ENCODE measurements at places on chromosomes 2 and 18.

DNA sequence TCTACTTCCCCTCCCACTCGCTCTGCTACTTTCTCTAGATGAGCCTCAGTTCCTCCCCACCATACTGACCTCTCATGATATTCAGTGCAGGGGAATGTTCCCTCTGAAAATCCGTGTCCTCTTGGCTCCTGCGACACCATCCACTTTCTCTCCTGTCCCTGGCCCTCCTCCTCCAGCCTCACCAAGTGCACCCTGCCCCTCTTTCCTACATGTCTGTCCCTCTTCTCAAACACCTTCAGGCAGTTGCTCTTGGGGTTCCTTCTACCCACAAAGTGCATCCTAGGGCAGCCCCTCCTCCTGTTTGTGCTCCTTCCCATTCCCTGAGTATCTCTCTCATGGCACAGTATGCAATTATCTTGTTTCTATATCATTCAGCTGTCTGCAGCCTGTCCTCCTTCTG, 246.4 kb upstream of the RAB6C start:
- no peak for DNase-seq

DNA sequence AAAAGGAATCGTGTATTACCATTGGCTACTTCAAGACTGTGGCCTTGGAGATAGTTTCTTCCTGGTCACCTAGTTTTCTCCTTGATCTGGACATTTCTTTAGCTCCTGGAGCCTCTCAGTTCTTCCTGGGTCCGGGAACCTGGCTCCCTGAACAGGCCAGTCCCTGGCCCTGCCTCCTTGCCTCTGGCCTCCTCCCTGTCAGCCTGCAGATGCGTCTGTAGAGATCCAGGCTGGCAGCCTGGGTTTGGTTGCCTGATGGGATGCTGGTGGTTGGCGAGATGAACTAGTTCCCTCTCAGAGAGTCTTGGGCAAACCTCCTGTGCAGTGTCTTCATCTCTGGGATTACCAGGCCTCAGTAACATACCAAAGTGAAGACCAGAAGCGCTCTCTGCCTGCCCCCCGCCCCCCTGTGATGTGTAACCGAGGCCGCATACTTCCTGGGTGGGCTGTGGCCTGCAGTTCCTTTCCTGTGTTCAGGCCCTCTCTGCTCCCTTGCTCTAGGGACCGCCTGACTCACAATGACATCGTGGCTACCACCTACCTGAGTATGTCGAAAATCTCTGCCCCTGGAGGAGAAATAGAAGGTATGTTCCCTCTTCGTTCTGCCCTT, 85.4 kb downstream of the DYSF start:
- no peak for DNase-seq

- no peak for DNase-seq
Measured at GRCh38 chr2:28366496-28367282, 26.0 kb upstream of the FOSL2 start.

- peak; percentile 16 for DNase-seq
Measured at GRCh38 chr2:221572821-221573429, 821 bp upstream of the EPHA4 start.

DNA sequence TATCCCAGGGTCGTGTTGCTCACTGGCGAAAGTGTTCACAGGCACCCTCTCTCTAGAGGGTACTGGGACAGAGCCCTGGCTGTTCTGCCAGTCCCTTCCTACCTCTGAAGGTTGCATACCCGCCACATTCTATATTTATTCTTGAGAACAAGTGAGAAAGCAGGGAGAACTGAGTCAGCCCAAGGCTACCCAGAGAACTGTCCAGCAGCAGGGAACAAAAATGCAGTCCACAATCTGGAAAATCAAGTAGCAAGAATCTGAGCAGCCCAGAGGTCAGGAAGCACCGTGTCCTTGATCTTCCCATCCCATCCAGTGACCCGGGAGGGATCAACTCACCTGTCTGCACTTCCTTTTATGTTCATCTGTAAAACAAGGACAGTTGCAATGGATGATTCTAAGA, 164.1 kb downstream of the FBXO15 start:
- DNase-seq = no peak

DNA sequence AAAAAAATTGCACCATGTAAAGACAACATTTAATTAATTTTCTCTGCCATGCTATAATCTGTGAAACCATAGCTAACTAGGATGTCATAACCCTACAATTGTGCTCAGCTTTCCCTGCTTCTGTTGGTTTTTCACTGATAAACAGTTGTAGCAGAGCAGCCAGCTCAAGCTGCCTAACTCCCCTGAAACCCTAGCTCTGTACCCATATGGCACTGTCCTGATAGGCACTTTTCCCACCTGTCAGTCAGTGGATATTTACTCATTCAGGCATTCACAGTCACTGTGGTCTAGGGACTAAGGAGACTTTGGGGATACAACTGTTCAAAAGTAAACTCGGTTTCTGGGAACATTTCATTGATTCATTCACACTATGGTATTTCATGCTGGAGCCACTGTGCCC, 407.0 kb downstream of the DSEL start:
- DNase-seq = no peak
